GF-D8 (cell line): ENCODE measurements at places on chromosomes 11 and 22.
A peak's percentile ranks its signal among the peaks of the same experiment; 100 is the strongest.

GRCh38 chr11:122220321-122220720, 104.3 kb upstream of the BLID start:
- DNase-seq: no peak

GRCh38 chr11:45662665-45663485, 2.5 kb downstream of the CHST1 start:
- no peak for DNase-seq

GRCh38 chr11:125968354-125968753, 22.5 kb downstream of the VSIG10L2 start:
- DNase-seq: peak; percentile 98

GRCh38 chr11:123628936-123629683, 25.3 kb downstream of the SCN3B start:
- no peak for DNase-seq

GRCh38 chr11:16981651-16982194, 32.5 kb downstream of the PLEKHA7 start:
- DNase-seq: no peak

GRCh38 chr22:24989541-24989951, 37.0 kb downstream of the KIAA1671 start:
- DNase-seq: no peak

- no peak for DNase-seq
Measured at GRCh38 chr11:48028914-48029680, 48.7 kb downstream of the PTPRJ start.

GRCh38 chr11:96125400-96125799, 201.5 kb upstream of the MTMR2 start:
- no peak for DNase-seq

- DNase-seq: no peak
Measured at GRCh38 chr11:14102766-14103165, 140.2 kb downstream of the SPON1 start.

- DNase-seq: no peak
Measured at GRCh38 chr22:27179161-27179560, 521.8 kb downstream of the MIAT start.

GRCh38 chr22:33455036-33455435, 396.9 kb upstream of the SYN3 start:
- DNase-seq: no peak

- no peak for DNase-seq
Measured at GRCh38 chr11:87056091-87056490, 18.4 kb downstream of the TMEM135 start.

- no peak for DNase-seq
Measured at GRCh38 chr11:19164881-19165280, 36.9 kb downstream of the CSRP3 start.

- DNase-seq: no peak
Measured at GRCh38 chr11:92540096-92540495, 315.5 kb downstream of the FAT3 start.

DNA sequence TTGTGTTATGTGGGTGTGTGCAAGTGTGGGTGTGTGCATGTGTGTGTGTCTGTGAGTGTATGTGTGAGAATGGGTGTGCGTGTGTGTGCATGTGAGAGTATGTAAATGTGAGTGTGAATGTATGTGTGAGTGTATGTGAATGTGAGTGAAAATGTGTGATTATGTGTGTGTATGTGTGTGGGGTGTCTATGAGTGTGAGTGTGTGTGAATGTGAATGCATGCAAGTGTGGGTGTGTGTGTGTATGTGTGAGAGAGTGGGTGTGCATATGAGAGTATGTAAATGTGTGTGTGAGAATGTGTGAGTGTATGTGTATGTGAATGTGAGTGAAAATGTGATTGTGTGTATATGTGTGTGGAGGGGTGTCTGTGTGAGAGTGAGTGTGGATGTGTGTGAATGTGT, 1292.7 kb downstream of the TBC1D22A start:
- DNase-seq: no peak

- no peak for DNase-seq
Measured at GRCh38 chr22:28438183-28438768, 241.4 kb downstream of the TTC28 start.

DNA sequence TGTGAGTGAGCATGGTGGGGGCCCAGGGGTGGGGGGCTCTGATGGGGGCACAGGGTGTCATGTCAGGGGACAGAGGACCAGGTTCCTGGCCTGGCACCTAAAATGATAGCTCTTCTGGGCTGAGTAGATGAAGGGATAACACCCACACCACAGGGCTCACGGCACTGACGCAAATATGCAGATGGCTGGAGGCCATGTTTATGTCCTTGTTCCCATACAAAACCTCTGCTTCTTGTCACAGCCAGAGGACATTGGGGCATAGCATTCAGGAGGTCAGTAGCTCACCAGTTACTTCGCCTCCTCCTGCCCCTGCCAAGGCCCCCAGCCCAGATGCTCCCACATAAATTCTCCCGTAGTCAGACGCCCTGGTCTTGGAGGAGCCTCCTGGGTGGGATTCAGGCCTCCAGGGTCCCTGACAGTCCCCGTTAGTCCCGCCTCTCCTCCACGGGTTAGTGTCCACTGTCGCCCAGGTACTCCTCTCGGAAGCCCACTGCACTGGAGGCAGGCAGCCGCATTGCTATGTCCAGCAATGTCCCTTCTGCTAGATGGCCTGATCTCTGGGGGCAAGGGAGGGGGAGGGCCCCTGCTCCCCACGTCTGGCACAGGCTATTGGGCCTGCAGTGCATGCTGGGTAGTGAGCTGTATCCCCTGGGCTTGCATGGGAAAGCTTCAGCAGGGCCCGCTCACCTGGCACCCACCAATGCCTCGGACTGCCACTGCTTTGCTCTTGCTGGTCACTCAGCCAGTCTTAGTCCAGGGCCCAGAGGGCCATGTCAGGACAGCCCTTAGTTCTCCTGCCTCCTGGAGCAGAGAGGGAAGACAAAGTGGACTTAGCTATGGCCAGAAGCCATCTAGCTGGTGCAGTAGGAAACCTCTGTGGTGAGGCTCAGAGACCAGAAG, 75.6 kb upstream of the MYOD1 start:
- no peak for DNase-seq

GRCh38 chr11:110029714-110030113, 63.5 kb upstream of the ZC3H12C start:
- DNase-seq: no peak

DNA sequence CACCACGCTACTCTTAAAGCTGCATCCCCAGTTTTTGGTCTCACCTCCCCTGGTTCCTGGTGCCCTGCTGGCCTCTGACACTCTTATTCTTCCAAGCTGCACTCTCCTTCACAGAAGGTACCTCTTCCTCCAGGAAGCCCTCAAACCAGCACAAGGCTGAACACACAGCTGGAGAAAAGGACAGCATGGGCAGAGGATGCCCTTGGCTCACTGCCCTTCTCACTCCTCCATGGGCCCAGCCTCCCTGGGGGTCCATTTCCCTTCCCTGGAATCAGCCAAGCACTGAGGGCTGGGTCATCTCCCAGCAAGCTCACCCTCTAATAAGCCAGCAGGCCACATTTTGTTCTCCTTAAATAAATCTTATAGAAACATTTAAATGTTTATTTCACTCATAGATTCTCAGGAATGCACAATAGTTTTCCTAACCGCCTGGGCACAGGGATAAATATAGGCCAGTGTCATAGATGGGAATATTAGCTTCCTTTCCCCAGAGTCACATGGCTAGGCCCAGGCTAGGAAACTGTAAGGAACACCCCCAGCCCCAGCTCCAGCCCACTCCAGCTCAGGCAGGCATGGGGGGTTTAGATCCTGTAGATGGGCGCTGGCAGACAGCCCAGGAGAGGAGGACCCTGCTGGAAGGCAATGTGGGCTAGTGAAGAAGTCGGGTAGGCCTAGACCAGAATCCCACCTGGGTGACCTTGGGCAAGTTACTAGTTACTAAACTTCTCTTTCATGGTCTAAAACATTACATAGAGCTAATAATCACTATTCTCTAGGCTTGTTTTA, 51.5 kb downstream of the IRAG1 start:
- DNase-seq: no peak

DNA sequence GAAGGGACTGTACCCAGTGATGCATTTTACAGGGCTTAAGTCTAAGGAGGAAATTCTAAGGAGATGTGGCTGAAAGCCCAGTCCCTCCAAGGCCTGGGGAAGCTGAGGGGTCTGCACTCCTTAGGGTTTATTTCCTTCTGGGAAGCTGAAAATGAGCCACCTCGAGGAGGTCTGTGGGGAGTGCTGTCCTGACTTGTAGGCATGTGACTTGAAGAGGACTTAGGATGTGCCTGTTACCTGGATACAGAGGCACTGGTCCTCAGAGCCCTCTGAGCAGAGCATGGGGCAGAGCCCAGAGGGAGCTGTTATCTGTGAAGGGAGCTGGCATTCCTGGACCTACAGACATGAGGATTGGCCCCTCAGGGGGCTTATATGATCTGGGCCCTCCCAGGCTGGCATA, 77.1 kb downstream of the TP53I11 start:
- no peak for DNase-seq

DNA sequence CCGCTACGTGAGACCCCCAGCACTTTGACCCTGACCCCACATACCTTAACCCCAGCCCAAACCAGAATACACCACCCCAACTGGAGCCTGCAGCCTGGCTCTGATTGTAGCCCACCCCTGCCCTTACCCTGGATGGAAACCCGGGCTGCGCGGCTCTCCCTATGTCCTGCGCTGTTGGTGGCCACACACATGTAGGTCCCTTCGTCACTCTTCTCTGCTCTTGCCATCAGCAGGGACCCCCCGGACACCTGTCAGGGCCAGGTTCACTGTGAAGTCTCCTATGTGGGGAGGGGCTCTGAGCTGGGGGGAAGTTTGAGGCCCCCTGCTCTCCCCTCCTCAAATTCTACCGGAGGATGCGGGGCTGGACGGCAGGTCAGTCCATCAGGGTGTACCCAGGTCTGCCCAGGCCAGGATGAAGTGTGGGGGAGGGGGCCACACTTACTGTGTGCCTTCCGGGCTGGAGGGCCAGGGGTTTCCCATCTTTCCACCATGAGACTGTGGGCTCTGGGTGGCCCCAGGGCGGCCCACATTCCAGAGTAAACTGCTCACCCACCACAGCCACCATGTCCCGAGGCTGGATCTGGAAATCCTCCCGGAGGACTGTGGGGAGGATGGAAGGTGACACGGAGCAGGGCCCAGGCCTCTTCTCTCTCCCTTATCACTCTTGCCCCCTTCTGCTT, 1.5 kb downstream of the ROBO4 start:
- no peak for DNase-seq
